ENCODE measurements at places on chromosomes 6 and 20. TPM values are rescaled to one million over a fixed set of nuclear protein-coding genes. Genes with fewer than 3 reads are reported as not detected.

The MUC22 gene
- total RNA-seq: not detected

The PPP1R10 gene
- 53.3 TPM for total RNA-seq

DNA sequence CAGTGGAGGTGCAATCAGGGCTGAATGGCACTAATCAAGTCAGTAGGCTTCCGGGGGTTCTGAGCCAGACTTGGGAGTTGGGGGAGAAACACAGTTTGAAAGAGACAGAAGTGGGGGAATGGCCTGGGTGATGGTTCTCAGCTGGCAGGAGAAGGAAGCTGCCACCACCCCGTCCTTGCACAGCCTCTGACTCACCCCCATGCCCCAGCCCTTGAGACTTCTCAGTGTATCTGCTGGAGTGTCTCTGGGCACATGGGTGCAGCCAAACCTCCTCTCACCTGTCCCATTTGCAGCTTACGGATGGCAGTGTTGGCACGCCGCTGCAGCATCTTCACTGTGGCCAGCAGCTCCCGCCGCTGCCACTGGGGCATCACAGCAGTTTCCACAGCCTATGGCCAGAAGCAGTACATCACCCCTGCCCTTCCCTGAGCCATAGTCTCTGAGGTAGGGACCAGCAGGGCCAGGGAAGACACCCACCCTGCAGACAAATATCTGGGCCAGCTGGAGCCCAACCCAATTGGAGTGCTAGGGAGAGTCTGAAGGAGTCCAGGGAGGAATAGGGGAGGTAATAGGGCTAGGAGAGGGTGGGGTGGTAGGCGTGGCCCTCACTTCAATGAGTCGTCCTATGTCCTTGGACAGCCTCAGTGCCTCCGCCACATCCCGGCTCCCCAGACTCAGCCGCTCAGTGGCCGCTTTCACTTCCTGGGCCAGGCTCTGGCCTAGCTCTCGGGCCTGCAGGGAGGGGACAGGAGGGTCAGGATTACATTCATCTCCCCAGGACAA, 11.2 kb downstream of the AARS2 start:
- no peak for DNase-seq

GRCh38 chr6:72287801-72288200, 334.1 kb upstream of the KCNQ5 start:
- DNase-seq: no peak

DNA sequence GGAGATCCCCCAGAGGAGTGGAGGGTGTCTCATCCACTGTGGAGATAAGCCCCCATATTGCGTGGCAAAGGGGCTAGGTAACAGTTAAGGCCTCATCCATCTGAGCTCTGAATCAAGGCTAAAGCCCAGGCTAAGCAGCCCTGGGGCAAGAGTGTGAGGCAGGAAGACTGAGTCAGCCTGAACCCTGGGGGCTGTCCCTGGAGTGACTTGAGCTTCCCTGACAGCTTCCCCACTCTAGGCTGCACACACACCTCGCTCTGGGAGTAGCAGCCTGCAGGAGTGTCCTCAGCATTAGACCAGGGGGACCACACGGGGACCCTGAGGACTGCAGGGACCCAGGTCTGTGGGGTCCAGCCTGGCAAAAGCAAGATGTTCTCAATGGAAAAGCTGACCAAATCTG, 27.9 kb downstream of the UBD start:
- DNase-seq: no peak

DNA sequence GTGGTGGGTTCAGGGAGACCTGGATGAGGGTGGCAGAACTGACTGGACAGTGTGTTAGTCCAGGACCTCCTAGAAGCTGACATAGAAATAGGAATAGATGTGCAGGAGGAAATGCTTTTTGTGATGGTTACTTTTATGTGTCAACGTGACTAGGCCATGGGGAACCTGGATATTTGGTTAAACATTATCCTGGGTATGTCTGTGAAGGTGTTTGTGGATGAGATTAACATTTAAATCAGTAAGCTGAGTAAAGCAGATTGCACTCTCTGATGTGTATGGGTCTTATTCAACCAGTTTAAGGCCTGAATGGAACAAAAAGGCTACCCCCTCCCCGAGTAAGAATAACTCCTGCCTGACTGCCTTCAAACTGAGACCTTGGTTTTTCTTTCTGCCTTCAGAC, 219.3 kb downstream of the DHX35 start:
- DNase-seq: no peak

GRCh38 chr6:119312875-119313338, 36.7 kb downstream of the MAN1A1 start:
- DNase-seq: no peak

DNA sequence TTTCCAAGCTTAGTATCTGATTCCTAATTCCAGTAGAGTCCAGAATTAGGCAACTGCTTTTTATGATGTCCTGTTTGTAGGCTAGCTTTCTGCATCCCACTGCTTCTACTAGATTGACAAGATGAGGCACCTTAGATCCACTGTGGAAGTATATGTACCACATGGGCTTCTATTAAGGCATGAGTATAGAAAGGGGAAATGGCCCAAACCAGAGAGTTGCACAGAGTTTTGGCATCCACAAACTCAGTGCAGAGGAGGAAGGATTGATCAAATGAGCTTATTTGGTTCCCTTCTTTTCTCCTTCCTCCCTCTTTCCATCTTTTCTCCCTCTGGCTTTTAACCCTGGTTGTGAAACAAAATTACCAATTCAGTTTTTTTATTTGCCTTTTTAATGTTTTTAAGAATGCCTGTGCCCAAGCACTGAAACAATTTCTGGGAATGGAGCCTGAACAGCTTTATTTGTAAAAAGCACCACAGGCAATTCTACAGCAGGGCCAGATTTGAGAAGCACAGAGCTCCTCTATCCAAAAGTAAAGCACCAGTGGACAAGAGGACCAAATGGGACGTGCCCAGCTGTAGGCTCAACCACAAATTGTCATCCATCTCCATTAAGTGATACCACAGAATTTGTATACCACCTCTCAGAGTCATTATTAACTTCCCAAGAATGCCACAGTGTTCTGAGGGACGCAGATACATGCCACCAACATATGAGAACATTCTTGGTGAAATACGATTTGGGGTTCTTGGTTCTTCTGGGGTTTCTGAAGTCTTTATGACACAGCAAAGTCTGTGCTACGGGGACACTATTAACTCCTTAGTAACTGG, 969.1 kb downstream of the KIF16B start:
- DNase-seq: no peak

DNA sequence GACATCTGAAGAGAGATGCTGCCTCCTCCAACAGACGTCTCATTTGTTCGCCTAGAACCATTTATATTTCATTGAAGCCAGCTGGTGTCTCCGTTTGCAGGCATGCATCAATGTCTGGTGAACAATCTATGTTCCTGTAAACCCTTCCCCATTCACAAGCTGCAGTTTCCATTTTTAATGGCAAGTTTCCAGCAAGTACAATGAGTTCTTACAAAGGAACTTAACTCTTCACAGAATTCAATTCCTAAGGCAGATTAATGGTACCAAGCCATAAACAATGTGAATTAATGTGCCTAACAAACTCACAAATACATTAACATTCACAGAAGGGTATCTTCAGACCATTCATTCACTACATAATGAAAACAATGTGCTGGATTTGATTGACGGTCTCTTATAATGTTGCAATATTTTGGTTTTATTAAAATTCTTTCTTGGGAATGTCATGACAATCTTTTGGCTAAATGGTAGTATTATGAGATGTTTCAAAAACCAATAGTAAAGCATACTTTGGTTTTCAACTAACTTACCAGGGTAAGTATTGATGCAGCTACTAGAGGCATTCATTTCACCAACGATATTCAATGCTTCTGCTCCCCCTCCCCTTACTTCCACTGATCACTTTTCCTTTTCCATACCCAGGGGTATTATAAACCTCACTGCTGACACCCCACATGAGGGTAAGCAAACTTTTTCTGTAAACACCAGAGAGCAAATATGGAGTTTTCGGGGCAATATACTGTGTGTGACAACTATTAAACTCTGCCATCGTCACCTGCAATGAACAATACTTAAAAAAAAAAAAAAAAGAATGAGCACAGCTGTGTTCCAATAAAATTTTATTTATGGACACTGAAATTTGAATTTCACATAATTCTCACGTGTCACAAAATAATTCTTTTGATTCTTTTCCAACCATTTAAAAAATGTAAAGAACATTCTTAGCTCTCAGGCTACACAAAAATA, 4.2 kb downstream of the AKIRIN2 start:
- no peak for DNase-seq
